ENCODE measurements at places on chromosomes 12 and 14.

DNA sequence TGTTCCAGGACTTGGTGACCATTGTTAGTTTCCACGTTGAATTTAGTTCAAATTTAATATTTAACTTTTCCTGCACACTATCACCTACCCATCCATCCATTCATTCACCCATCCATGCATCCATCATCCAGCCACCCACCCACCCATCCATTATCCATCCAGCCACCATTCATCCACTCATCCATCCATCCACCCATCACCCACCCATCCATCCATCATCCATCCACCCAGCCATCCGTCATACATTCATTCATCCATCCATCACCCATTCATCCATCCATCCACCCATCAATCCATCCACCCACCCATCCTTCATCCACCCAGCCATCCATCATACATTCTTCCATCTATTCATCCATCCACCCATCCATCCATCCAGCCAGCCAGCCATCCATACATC is 21.8 kb downstream of the NOC4L start:
- DNase-seq: no peak

- no peak for DNase-seq
Measured at GRCh38 chr14:68236582-68237458, 417.2 kb downstream of the RAD51B start.

GRCh38 chr12:79927772-79928474 is 7.0 kb downstream of the PPP1R12A start:
- DNase-seq: no peak

GRCh38 chr14:58864751-58865513 is 227.2 kb downstream of the DACT1 start:
- no peak for DNase-seq

DNA sequence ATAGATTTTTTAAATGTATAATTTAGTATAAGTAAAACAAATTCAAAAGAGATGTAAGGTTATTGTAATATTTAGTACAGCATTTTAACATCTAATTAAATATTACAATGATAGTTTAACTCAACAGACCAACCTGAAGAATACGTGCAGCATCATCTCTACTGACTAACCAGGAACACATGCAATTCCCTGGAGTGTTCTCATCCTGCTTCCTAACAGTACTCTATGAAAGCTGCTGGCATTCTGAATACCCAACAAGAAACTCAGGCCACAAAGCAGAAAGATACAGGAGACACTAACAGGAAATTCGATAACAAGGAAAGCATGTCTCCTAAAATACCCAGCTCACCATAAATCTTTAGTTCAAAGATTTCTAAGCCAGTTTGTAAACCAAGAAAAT is 58.3 kb downstream of the CEP83 start:
- DNase-seq: no peak

Data from suppressor macrophage treated with lipopolysaccharide for 1 hour (primary cell).